ENCODE measurements at places on chromosomes 1 and 21.
A peak's percentile ranks its signal among the peaks of the same experiment; 100 is the strongest.

DNA sequence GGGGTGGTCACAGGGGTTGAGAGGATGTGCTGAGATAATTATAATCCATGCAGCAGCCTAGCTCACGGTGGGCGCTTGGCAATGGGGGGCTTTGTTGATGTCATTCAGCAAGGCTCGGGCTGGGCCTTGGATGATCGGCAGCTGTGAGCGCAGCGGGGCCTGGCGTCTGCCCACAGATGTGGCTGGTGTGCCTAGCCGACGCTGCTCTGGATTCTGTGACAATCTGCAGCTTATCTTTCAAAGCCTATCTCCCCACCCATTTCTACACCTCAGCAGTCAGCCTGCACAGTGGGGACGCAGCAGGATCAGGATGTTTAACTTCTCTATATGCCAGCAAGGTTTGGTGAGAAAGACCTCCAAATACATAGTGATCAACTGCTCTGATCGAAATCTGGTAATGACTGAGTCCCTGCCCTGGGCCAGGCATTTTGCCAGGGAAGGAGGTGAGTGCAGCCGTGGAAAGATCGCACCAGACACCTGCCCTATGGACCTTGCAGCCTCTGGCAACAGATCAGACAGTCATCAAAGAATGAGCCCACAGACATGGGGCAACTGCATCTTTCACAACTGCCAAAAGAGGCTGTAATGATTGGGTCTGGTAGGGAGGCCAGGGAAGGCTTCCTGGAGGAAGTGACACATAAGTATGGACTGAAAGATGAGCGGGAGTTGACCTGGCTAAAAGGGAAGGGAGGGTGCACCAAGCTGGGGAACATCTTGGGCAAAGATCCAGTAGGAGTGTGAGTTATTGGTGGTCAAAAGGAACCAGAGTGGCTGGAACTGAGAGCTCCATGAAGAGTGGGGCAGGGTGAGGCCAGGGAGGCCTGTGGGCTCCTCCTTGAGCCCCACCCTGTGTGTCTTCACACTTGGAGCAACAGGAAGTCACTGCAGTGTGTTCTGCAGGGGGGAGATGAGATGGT is 35.3 kb downstream of the EPHB2 start:
- ATAC-seq: no peak

GRCh38 chr1:37946703-37947360 is at the start of gene INPP5B:
INPP5B (minus strand) TSS chr1:37947053; CDS start chr1:37946308, 745 bp downstream.
- peak; percentile 87 for ATAC-seq

DNA sequence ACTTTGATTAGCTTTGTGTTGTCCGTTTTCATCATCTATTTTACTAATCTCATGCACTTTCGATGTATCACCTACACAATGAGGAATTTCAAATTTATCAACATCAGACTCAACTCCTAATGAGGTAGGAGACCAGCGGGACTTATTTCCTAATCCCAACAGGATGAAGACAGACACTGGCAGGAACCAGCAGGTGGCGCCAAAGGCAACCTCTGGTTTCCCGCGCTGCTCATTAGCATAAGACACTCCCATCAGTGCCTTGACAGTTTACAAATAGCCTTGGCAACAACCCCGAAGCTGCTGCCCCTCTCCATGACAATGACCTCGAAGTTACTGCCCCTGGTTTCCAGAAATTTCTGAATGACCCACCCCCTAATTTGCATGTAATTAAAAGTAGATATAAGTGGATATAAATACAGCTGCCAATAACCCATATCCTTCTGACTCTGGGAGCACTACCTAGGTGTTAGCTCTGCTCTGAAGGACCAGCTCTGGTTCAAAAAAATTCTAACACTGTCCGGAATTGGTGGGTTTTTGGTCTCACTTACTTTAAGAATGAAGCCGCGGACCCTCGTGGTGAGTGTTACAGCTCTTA is 974.8 kb downstream of the ADGRL2 start:
- ATAC-seq: no peak

- ATAC-seq: peak; percentile 25
These were observed 60.4 kb upstream of the ATP1A1 start for GRCh38 chr1:116312681-116313069.

DNA sequence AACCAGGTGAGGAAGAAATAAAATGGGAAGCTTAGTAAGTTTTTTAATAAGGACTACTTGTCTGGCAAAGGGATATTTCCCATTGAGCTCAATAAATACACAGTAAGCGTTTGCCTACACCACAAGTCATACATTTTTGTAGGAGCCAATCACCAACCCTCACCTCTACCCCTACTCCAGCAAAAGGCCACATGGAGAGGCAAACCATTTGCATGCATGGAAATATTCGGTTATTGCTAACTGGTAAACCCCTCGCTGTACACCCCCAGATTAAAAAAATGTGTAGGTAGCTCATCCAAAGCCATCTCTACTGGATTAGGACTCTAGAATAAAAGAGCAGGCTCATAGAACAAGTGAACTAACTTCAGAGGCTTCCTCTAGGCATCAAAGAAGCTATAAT is 21.1 kb downstream of the PDPN start:
- ATAC-seq: no peak

DNA sequence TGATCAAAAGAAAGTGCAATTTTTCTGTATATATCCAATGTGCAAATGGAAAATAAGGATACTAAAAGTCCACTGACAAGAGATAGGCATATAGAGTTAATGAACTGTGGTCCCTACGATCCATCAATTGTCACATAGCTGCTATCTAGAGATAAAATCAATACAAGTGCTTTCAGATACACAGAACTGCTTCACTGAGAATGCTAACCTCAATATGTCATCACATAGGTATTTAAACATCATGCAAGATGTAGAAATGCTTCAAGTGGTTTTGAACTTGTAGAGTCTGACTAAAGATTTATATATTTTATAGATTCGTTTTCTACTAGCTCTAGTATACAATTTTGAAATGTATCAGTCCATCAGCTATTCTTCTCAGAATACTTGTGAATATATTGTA is 1604.7 kb downstream of the PLA2G4A start:
- ATAC-seq: no peak

- ATAC-seq: peak; percentile 88
These were observed 22.6 kb downstream of the GON4L start for GRCh38 chr1:155834296-155834926.

DNA sequence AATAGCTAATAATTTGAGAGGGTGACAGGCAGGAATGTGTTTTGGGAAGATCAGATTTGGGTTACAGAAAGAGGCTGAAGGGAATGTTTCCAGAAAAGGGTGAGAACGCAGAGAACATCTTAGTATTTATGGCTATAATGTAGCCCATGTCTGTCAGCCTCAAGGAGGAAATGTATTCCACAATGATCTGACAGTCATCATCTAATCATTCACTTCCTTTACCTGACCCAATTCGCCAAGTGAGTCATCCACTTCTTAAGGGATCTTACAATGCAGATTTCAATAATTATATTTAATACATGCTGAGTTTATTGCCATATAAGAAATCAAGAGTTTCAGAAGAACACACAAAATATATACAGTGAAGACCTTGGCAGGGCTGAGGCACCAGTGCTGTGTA is 10.8 kb downstream of the TRIM45 start:
- ATAC-seq: no peak

DNA sequence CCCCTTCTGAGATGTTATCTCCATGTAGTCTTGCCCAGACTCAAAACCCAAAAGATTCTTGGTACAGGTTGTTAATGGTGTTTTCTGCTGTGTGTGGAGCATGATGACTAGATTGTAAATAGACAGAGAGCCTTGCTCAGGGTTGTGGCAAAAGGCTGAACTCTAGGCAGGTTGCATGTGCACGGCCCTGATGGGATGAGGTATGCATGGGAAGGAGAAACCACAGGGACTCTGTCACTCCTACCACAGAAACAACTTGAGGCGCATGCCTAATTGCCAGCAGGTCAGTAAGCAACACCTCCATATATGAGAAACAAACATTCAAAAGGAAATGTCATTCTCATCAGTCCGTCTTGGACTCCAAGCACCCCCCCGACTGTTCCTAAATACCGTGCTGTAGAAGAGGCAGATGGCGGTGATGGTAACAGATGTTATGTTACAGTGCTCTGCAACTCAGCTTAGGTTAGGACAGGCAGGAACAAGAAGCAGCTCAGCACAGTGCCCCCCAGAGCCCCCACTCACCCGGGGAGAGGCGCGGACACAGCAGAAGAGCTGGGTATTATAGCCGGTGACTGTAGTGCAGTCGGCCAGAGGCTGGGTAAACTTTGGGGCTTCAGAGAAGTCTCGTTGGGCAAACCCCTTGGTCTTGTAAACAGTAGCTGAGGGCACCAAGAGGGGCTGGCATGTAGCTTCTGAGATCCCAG is 10.9 kb downstream of the MYBPHL start:
- no peak for ATAC-seq

DNA sequence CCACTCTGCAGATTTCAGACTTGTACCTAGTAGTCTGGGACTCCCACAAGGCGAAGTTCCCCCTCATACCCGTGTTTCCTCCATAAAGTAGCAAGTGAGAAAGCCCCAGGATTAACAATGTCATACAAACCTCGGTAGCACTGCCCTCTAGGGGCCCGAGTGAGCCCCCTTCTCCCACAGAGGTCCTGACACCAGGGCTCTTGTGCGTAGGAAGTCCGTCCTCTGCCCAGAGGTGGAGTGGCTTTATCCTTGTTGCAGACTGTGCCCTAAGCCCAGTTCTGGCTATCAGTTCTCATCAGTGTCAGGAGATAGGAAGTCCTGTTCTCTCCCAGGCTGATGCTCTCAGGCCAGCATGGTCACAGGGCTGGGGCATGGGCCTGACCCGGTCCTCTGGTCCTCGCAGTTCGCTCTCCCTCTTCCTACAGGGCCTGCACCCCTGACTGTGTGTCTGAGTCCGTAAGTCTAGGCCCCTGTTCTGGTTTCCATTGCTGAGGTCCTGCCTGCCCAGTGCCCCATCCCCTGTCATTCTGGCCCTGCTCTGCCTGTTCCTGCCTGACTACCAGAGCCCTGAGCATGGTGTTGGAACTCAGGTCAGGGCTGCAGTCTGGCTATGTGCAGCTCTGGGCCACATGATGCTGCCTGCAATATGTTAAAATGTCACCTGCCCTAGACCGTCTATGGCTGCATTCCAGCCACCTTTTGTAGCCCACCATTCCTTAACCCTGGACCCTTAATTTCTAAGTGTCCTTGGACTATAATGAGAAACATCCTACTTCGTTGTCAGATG is 285.6 kb downstream of the ASTN1 start:
- ATAC-seq: no peak

- no peak for ATAC-seq
These were observed 606.7 kb upstream of the CHRM3 start for GRCh38 chr1:238779716-238780115.

- ATAC-seq: peak; percentile 0
These were observed 1.3 kb downstream of the TRIM33 start for GRCh38 chr1:114509596-114510273.

DNA sequence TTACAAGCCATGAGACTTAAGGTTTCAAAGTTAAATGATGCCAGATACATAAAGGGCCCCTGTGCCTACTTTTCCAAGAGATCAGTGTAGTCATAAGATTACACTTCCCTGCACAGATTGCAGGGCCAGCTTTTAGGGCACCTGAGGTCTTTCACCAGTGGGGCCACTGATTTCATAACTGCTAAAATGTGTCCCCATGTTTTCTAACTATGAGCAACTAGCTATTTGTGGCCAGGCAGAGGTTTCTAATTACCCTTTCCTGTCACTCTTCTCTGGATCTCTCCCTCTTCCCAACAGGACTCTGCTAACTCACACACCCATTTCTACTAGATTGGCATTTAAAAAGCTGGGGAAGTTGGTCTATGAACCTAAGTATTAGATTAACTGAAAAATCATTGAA is 207.1 kb upstream of the SGIP1 start:
- ATAC-seq: no peak

DNA sequence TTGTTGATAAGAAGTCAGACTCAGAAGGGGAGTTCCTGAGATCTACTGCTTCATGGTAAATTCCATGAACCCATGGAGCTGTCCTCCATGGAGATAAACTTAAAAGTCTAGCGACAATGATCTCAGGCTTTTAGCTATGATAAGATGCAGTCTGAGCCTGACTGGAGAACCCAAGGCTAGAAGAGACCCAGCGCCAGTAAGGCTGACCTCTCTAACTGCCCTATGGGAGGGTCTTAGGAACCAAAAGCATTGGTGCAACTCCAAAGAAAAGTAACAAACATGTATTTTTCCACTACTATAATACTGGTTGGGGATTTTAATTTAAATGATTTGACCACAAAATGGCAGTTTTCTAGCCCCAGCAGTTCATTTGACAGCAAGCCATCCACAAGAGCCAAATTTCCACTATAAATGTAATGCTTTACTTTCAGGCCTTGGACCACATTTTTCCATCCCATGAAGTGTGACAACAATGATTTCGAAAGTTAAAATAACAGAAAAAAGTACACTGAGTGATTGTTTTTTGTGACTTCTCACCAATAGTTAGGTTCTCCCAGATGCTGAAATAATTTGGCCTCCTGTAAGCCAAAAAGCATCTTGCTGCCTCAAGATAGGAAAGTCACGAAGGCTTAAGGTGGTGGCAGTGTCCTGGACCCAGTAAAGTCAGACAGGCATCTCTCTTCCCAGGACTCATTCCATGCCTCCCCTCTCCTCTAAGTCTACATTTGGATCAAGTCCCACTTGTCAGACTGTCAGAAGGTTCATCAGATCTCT is 43.1 kb upstream of the EXOSC10 start:
- ATAC-seq: no peak

- ATAC-seq: no peak
These were observed 61.5 kb upstream of the LYST start for GRCh38 chr1:235928197-235928596.

DNA sequence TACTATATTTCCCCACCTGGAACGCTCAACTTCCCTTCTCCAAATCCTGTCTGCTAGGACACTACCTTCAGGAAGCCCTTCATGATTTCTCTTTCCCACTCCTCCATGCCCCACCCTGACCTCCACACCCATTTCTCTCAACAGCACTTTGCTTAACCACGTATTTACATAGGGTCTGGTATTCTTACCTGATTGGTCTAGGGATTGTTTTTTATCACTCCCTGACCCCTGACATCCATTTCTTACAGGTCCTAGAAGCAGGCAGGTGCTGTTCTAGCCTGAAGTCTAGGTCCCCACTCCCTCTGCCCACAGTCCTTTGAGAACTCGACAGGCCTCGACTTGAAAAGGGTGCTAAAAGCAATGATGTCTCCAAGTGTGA is 47.5 kb downstream of the DMAP1 start:
- no peak for ATAC-seq

- no peak for ATAC-seq
These were observed 15.9 kb downstream of the MX2 start for GRCh38 chr21:41377715-41378114.

GRCh38 chr1:99332561-99332960 is 68.3 kb downstream of the PLPPR4 start:
- ATAC-seq: no peak

- no peak for ATAC-seq
These were observed 52.1 kb upstream of the ETV3 start for GRCh38 chr1:157189986-157190982.

GRCh38 chr1:231527586-231528171 is 790 bp upstream of the TSNAX start:
- no peak for ATAC-seq

DNA sequence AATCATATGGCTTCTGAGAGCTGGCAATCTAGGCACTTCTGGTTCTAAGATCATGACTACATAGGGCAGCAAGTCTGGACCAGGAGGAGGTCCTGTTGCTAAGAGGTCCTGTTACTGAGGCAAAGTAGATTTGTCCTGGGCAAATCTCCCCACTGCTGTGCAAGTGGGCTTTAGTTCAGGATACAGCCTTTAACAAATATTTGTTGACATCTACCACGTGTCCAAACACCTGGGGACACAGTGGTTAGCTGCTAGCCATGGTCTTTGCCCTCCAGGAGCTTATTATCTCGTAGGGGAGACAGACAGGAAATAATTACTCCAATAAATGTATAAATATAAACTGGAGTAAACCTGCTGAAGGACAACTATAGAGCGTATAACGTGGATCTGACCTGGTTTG is 3.2 kb downstream of the CGN start:
- no peak for ATAC-seq
